Femur (tissue), 1 donor: ENCODE measurements at places on chromosomes 16 and 17.

- DNase-seq: no peak
Observed at GRCh38 chr17:72945473-72945872, 147.0 kb downstream of the SLC39A11 start.

DNA sequence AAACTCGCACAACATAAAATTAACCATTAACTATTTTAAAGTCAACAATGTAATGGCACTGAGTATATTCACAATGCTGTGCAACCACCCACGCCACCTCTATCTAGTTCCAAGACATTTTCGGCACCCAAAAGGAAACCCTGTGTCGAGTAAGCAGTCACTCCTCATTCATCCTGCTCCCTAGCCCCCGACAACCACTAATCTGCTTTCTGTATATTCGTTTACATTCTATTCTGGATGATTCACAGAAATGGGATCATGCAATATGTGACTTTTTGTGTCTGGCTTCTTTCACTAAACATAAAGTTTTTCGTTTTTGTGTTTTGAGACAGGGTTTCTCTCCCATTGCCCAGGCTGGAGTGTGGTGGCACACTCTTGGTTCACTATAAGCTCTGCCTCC lies 42.2 kb upstream of the HAPSTR1 start:
- DNase-seq: no peak

DNA sequence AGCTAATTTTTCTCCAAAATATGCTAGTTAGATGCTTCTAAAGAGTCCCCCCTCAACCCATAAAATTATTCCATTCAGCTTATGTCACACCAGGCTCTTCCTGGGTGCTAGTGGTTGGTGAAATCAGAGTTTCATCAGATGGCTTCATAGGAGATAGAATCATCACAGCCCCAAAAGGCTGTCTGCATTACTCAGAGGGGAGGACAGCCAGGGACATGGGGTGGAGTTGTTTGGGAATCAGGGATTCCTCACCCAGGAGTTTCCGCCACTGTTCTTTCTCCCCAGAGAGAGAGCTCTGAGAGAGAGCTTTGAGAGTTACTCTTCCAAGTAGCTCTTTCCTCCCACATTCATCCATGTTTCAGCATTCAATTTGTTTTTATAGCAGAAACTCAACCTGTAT lies 288 bp upstream of the KRT34 start:
- no peak for DNase-seq

- DNase-seq: no peak
Observed at GRCh38 chr16:53752560-53752959, 48.6 kb downstream of the FTO start.

- no peak for DNase-seq
Observed at GRCh38 chr16:75088216-75088615, 28.4 kb downstream of the LDHD start.

DNA sequence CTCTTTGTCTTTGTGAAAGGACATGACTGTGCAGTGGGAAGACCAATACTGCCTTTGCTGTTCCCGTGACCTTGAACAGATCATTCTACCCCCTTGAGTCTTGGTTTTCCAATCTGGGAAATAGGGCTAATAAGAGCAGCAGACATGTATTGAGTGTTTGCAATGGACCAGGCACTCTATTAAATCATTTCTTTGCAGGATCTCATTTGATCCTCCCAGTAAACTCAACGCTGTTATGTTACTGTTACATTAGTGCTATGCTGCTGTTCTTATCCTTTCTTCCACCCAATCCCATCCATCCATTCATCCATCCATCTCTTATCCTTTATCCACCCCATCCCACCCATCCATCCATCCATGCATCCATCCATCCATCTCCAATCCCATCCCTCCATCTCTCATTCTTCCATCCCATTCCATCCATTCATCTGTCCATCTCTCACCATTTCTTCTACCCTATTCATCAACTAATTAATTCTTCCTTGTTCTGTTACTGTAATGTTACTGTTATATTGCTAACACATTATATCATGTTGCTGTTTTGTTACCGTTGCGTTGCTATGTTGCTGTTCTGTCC lies 65.1 kb downstream of the ABCC6 start:
- no peak for DNase-seq

DNA sequence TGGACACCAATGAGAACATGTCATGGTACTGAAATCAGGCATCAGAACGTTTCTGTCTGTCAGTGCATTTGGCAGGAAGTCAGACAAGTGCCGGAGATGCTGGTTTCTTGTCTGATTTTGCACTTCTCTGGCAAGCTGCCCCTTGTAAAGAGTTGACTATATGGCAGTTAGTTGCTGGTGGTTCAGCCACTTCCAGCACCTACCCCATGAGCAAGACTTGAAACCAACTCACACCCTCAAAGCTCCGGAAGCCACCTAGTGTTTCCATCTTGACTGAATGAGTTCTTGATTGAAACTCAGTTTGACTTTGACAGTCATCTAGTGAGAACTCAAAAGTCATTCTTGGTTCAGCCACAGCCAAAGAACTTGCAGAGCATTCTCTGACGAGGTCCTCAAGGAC lies 225.1 kb downstream of the SPECC1 start:
- no peak for DNase-seq

DNA sequence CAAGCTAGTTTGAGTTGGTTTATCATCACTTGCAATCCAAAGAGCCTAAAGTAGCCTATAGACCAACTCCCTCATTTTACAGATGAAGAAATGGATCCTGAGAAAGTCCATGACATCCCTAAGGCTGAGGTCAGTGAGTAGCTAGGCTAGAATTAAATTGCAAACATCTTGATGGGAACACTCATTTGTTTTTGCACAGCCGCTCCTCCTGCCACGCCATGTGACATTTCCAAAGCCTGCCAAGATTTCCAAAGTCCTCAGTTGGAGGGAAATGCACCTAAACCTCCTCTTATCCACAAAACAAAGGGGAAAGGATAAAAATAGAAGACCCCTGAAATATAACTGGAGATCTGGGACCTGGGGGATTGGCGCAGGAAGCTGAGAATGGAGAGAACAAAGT lies 15.0 kb downstream of the TMEM92 start:
- DNase-seq: no peak

DNA sequence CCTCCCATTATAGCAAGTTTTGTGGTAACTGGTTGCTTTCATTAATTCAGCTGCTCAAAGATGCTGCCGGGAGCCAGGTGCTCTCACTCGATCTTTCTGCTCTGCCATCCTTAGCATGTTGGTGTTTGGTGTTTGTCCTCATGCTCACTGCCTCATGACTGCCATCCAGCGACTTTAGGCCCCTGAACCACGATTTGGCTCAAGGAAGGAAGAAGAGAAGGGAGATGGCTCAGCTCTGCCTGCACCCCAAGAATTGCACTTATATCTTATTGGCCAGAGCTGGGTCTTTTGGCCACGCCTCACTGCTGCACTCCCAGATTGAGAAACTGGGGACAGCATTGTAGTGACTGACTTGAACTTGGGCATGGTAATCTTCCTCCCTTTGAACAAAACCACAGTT lies 52.7 kb downstream of the ARSG start:
- DNase-seq: no peak
